Fibroblast of the aortic adventitia (primary cell): ENCODE measurements at places on chromosomes 2 and 18.

DNA sequence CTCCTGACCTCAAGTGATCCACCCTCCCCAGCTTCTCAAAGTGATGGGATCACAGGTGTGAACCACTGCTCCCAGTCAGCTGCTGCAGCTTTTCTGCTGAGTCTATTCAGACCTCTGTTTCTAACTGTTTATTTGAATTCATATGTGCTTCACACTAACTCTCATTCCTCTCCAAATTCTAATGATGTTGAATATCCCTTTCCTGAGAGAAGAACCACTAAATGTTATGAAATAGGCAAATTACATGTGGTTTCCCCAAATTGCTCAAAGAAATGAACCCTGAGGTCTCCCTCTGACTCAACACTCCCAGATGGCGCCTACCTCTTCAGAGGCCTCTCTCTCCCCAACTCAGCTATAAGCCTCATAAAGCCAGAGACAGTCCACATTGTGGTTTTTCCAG is 98.6 kb downstream of the IRS1 start:
- peak; percentile 81 for DNase-seq

DNA sequence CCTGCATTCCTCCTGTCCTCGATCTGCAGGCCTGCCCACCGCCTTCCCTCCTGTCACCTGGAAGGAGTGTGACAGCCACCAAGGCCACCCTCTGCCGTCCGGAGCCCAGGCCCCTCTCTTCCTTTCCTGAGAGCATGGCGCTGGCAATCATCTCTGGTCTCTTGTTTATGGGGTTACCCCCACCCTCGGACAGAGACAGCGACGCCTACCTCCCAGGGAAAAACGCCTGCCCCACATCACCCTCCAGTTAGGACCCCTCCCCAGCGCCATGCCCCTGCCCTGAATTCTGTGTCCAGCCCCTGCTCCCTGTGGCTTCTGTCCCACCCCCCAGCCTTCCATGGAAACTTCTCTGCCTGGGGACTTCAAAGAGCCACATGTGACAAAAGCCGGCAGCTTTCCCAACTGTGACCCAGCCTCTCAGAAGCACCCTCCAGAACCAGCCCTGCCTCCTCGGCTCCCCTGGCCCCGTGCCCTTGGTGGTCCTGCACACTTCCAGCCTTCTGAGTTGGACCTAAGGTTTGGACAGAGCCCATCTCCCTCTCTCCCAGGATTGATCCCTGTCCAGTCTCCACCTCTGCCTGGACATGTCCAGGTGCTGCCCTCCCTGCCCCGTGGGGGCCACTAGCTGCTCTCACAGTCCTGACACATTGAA is 145.0 kb upstream of the HDAC4 start:
- DNase-seq = no peak

DNA sequence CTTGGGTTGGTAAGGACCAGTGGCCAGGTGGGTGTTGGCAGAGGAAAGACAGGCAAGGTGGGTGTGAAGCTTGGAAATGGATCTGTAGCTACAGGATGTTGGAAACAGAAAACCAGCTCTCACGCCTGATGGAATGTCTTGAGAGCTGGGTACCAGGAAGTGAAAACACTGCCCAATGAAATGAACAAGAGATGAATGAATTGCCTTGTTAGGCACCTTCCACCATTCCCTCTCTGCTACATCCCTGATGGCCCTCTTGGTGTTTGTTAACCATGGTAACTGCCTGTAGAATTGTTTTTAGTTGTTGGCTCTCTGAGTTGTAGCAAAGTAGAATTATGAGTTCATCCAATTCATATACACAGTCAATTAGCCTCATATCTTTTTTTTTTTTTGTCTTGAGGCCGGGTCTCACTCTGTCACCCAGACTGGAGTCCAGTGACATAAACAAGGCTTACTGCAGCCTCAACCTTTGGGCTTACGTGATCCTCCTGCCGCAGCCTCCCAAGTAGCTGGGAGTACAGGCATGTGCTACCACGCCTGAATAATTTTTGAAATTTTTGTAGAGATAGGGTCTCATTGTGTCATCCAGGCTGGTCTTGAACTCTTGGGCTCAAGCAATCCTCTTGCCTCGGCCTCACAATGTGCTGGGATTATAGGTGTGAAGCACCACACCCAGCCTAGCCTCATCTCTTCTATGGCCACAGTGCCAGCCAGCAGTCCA is 9.5 kb downstream of the KCMF1 start:
- DNase-seq = no peak

GRCh38 chr2:4507661-4508060 is 804.3 kb downstream of the DCDC2C start:
- DNase-seq = no peak

- DNase-seq = peak; percentile 70
Measured at GRCh38 chr18:75582406-75582821, 154.9 kb upstream of the SMIM21 start.

DNA sequence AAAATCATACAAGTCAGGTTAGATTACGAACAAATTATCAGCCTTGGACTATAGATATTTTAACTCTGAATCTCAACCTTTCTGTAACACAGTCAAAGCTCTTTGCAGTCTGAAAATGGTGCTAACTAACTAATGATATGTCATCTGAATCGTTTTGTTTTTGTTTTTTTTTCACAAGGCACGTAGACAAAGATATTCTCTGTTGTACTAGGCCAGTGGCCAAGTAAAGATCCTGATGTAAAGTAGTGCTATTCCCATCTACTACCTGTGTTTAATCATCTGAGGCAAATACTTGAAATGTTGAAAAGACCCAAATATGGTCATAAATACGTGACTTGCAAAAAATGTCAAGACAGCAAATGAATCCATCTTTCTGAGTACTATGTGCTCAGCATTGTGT is 65.7 kb downstream of the REL start:
- no peak for DNase-seq

DNA sequence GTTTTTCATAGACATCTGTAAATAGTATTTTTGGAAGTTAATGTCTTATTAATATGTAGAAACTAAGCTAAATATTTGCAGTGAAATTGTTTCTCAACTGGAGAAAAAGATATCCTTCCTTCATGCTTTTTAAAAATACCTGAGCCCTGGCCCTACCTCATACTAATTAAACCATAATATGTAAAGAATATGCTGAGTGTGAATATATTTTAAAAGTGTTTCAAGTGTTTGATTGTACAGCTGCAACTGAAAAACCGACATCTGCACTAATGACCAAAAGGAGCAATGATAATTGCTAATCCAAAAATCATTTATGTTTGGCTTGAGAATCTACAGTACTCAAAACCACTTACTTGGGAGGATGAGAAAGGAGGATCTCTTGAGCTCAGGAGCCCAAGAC is 156.7 kb downstream of the MBD5 start:
- DNase-seq = no peak

DNA sequence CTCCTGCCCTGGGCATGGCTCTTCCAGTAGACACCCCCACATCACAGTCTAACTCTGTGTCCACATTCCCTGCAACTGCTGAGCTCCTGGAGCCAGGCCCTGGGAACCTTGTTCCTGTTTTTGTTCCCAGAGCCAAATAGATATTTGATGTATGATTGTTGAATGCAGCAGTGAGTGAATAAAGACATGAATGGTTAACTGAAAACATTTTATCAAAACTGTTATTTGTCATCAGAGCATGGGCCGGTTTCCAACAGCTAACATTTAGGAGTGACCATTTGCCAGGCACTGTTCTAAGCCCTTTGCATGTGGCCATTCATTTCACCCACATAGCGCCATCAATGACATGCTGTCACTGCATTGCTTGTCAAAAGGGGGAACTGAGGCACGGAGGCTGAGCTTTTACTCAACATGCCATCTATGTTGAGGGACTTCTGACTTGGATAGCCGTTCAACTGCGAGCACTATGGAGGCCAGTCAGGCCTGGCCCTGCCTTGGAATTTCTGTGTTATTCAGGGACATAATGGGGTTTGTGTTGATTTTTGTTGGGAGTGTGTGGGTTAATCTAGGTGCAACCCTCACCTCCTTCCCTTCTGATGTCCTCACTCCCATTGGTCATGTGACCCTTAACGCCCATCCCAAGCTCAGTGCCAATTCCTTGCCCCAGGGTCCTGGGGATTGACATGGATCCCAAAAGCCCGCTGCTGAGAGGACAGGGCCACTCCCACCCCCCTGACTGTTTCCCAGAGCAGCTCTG is 12.6 kb downstream of the IL1R1 start:
- no peak for DNase-seq

DNA sequence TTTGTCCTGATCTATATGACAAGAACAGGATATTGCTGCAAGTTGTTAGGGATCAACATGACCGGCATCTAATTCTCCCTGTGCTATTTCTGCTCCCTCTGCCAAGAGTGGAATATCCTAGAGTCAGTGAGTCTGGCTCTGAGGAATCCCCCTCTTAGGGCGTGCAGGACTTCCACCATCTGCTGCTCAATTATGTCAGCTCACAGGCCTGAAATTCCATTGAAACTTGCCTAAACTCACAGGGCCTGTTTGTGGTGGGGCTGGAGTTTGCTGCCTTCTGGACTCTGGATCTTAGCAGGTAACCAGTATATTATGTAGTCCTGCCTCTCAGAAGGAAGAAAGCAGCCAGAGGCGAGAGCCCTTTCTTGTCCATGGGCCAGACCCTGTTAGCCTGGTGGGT is 323.0 kb downstream of the TSN start:
- DNase-seq = no peak

- no peak for DNase-seq
Measured at GRCh38 chr18:59208602-59209125, 11.3 kb upstream of the GRP start.
